ENCODE measurements at places on chromosomes 7 and 10.
A peak's percentile ranks its signal among the peaks of the same experiment; 100 is the strongest.

DNA sequence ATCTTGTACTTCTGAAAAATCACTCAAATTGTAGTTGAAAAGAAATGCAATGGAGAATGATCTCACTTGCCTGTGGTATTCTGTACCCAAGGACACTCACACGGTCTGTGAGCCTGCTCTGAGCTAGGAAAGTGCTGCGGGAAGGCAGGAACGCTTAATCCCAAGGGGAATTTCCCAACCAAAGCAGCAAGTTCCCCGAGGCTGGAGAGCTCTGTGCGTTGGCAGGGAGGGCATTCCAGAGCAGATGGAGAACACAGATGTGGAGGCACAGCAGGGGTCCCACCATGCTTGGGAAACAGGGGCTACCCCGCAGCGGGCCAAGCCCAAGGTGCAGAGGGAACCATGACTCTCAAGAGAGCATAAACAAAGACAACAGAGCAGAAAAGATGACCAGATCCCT is 13.6 kb downstream of the SVIL start:
- peaks cover 23% of the 10 kb centered on the region for H3K36me3 ChIP-seq
- H3K4me1 ChIP-seq = peaks cover 64% of the 10 kb centered on the region
- DNase-seq = peak; percentile 91
- H3K4me3 ChIP-seq = peak overlapping the region; percentile 45

- DNase-seq = no peak
- peaks cover 5% of the 10 kb centered on the region for H3K27me3 ChIP-seq
- no peak overlapping the region for H3K27ac ChIP-seq
- H3K4me1 ChIP-seq = no peaks in the 10 kb centered on the region
Measured at GRCh38 chr10:71597821-71598498, 121.6 kb downstream of the C10orf105 start.

DNA sequence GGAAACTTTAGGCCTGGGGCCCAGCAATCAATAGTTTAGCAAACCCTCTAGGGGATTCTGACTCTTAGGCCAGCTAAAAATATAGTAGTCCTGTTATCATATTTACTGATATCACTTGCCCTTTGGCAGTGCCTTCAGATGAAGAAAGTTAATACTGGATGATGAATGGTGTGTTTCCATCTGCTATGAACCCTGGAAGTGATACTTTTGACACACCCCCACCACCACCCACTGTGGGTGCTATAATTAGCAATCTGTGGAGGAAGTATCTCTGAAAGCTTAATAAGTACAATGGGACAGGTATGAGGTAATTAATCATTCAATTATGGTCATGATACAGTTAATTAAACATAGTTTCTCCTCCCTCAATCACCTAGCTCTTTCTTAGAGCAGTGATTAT is 90.4 kb upstream of the LRRTM3 start:
- no peak for DNase-seq
- no peaks in the 10 kb centered on the region for H3K36me3 ChIP-seq
- H3K4me3 ChIP-seq = no peak overlapping the region
- no peaks in the 10 kb centered on the region for H3K27me3 ChIP-seq

GRCh38 chr10:12841826-12842225 is 159.7 kb downstream of the CCDC3 start:
- no peak overlapping the region for H3K27ac ChIP-seq
- H3K4me3 ChIP-seq = no peak overlapping the region
- H3K4me1 ChIP-seq = peaks cover 36% of the 10 kb centered on the region
- H3K36me3 ChIP-seq = no peaks in the 10 kb centered on the region
- DNase-seq = no peak

- H3K27me3 ChIP-seq = no peaks in the 10 kb centered on the region
- H3K36me3 ChIP-seq = peaks cover 7% of the 10 kb centered on the region
- peak overlapping the region; percentile 98 for H3K27ac ChIP-seq
- H3K4me3 ChIP-seq = peak overlapping the region; percentile 97
- H3K4me1 ChIP-seq = peaks cover 16% of the 10 kb centered on the region
- no peak for DNase-seq
Measured at GRCh38 chr7:134985894-134986362, 380 bp upstream of the AGBL3 start.

- H3K27ac ChIP-seq = peak overlapping the region; percentile 79
- H3K36me3 ChIP-seq = no peaks in the 10 kb centered on the region
- H3K27me3 ChIP-seq = peaks cover 23% of the 10 kb centered on the region
- H3K4me1 ChIP-seq = peaks cover 32% of the 10 kb centered on the region
- no peak for DNase-seq
- H3K4me3 ChIP-seq = no peak overlapping the region
Measured at GRCh38 chr10:78630944-78631838, 437.6 kb upstream of the ZMIZ1 start.

DNA sequence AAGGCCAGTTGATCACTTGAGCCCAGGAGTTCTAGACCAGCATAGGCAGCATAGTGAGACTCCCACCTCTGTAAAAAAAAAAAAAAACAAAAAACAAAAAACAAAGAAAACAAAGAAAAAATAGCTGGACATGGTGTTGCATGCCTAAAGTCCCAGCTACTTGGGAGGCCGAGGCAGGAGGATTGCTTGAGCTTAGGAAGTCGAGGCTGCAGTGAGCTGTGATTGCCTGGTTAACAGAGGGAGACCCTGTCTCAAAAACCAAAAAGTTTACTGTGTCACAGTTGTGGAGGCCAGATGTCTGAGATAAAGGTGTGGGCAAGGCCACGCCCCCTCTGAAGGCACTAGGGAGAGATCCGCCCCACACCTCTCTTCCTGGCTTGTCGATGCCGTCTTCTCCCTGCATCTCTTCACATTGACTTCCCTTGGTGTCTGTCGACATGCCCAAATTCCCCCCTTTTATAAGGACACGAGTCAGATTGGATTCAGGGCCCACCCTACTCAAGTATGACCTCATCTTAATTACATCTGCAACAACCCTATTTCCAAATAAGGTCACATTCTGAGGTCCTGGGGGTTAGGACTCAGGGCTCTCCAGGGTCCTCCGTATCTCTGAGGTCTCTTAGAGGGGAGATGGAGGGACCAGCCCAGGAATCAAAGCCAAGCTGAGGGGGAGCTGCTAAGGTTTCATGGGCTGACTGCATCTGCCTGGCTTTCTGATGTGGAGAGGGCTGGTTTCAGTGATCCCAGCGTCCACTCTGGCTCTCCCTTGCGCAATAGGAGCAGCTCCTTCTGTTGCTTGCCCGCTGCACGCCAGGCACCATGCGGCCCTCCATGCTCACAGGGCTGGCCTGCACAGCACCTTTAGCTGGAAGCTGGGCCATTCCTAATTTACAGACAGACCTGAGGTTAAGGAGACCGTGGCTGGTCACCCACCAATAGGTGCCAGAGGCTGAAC is 23.1 kb downstream of the AGAP3 start:
- no peak overlapping the region for H3K4me3 ChIP-seq
- no peaks in the 10 kb centered on the region for H3K27me3 ChIP-seq
- H3K27ac ChIP-seq = no peak overlapping the region

- no peaks in the 10 kb centered on the region for H3K36me3 ChIP-seq
- H3K27ac ChIP-seq = peak overlapping the region; percentile 67
Measured at GRCh38 chr7:43758822-43759683, 573 bp downstream of the BLVRA start.

DNA sequence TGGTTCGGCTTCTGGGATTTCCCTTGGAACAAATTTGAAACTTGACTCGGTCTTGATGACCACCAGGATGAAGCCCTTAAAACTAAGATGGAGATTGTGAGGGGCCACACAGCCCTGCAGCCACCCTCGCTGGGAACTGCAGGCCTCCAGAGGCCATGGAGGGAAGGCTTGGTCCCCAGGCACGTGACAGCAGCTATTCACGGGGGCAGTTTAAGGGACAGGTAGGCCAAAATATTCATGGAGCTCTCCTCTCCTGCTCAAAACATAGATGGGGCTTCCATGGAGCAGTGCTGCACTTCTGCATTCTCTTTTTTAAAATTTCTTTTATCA is 137.0 kb downstream of the ADCY1 start:
- H3K36me3 ChIP-seq = no peaks in the 10 kb centered on the region
- H3K4me1 ChIP-seq = no peaks in the 10 kb centered on the region
- no peak overlapping the region for H3K27ac ChIP-seq
- DNase-seq = no peak
- H3K27me3 ChIP-seq = peaks cover 18% of the 10 kb centered on the region

- DNase-seq = no peak
- H3K4me3 ChIP-seq = peak overlapping the region; percentile 52
- H3K36me3 ChIP-seq = no peaks in the 10 kb centered on the region
- H3K27ac ChIP-seq = peak overlapping the region; percentile 94
Measured at GRCh38 chr10:102777711-102778453, 34.1 kb downstream of the WBP1L start.

- peak; percentile 86 for DNase-seq
- H3K36me3 ChIP-seq = peaks cover 2% of the 10 kb centered on the region
- peak overlapping the region; percentile 99 for H3K27ac ChIP-seq
- H3K27me3 ChIP-seq = no peaks in the 10 kb centered on the region
Measured at GRCh38 chr7:19107356-19108146, 9.9 kb downstream of the TWIST1 start.

- no peaks in the 10 kb centered on the region for H3K27me3 ChIP-seq
- no peak for DNase-seq
- H3K4me3 ChIP-seq = no peak overlapping the region
- peaks cover 19% of the 10 kb centered on the region for H3K36me3 ChIP-seq
- H3K27ac ChIP-seq = peak overlapping the region; percentile 87
Measured at GRCh38 chr7:35828817-35829216, 28.0 kb downstream of the SEPTIN7 start.

DNA sequence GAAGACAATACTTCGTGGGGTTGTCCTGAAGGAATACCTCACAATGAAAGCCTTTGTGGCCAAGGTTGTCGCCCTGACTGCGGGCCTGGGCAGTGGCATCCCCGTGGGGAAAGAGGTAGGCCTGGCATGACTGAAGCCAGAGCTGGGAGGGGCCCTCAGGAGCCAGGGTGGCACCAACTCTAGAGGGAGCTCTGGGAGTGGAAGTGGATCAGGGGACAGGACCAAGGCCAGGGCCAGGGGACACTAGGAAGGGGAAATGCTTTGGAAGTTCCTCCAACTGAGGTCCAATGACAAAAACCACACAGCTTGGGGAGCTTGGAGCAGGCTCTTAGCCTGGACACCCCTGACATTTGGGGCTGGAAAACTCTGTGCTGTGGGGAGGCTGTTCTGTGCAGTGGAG is 5.8 kb downstream of the CLCN1 start:
- H3K27ac ChIP-seq = no peak overlapping the region
- H3K36me3 ChIP-seq = no peaks in the 10 kb centered on the region
- DNase-seq = no peak
- H3K4me3 ChIP-seq = no peak overlapping the region

Measured in osteocyte (in vitro differentiated cells).